Activated T-cell treated with anti-CD3 and anti-CD28 coated beads, Interleukin-2, amount 50 U/mL, for 48 hours (primary cell): ENCODE measurements at places on chromosomes 2 and 18.

GRCh38 chr2:118340103-118340502 lies 251.8 kb downstream of the INSIG2 start:
- DNase-seq: no peak

GRCh38 chr18:13018374-13018773 lies 27.2 kb downstream of the CEP192 start:
- DNase-seq: no peak

- no peak for DNase-seq
These were observed 678.3 kb downstream of the BCL11A start for GRCh38 chr2:59874971-59875755.

DNA sequence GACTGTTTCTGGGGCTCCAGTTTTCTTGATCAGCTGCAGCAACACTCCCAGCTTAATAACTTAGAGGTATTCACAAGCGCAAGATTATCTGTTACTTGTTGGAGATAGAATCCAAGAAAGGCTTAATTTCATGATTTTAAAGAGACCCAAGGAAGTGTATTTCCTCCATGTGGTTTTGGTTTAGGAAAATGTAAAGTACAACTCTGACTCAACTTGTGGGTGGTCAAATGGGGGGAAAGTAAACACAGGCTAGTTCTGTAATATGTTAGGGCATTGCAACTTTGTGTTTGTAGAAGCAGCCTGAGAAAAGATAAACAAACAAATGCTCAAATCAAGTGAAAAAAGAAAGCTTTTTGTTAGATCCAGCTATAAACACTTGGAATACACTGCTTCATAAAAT lies 90.1 kb upstream of the COL3A1 start:
- DNase-seq: no peak

DNA sequence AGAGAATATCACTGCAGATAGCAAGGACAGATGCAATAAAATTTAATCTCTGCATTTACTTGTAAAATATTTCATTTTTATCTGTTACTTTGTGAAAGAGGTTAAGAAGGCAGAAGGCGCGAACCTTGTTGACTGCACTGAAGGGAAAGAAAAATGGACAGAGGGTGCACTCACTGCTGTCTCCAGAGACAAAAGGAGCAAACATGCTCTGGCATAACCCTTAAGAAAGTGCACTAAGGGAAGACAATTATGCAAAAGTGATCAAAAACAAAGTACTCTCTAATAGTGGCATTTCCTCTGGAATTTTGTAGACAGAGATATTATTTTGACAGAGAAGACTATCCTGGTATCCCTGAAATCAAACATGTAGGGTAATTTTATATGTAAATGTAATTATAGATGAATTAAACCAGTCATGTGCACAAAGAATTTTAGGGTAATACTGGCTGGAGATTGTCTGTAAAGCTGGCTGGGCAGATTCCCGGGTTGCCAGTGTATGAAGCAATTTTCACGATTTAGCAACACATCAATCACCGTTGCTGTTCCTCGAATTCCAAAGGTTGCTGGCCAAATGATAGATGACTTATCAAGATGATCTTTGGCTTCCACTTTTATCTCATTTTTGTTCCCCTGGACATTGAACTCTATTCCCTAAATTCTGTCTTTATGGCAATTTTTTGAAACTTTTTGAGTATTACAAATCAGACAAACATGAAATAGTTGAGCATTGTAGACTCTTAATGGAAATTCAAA lies 1176.9 kb downstream of the SUCLG1 start:
- DNase-seq: no peak
